Adrenal gland (tissue), 19 donors: ENCODE measurements at places on chromosomes 2 and 18.

GRCh38 chr2:100352521-100352920, 30.2 kb upstream of the LONRF2 start:
- H3K4me3 ChIP-seq = no peak overlapping the region
- no peak overlapping the region for H3K27ac ChIP-seq
- DNase-seq = no peak
- no peaks in the 10 kb centered on the region for H3K36me3 ChIP-seq
- H3K4me1 ChIP-seq = no peaks in the 10 kb centered on the region

DNA sequence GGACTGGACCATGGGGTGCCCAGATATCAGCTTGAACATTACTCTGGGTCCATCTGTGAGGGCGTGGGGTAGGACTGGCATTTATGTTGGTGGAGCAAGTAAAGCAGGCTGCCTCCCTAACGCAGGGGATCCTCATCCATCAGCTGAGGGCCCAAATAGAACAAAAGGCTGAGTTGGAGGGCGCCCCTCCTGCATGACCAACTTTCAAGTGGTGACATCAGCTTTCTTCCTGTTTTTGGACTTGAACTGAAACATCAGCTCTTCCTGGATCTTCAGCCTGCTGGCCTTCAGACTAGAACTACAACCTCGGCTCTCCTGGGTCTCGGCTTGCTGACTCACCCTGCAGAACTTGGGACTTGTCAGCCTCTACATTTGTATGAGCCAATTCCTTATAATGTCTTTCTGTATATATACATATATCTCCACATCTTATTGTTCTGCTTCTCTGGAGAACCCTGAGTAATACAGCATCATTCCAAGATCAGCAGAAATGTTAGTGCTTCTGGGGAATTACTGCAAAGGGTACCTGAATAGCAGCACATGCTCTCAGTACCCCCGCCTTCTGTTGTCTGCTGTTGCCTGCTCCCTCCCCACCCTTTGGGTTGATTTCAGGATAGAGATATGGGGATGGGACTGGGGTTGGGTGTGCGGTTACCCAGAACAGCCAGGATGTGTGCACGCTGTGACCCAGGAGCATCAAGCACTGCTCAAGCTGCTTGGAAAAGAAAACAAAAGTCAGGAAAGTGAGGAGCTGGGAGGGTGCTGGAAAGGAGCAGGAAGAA, 20.0 kb downstream of the TMEM127 start:
- peaks cover 7% of the 10 kb centered on the region for H3K4me1 ChIP-seq
- no peak for DNase-seq
- H3K27ac ChIP-seq = peak overlapping the region; percentile 4
- H3K27me3 ChIP-seq = no peaks in the 10 kb centered on the region
- H3K36me3 ChIP-seq = no peaks in the 10 kb centered on the region

DNA sequence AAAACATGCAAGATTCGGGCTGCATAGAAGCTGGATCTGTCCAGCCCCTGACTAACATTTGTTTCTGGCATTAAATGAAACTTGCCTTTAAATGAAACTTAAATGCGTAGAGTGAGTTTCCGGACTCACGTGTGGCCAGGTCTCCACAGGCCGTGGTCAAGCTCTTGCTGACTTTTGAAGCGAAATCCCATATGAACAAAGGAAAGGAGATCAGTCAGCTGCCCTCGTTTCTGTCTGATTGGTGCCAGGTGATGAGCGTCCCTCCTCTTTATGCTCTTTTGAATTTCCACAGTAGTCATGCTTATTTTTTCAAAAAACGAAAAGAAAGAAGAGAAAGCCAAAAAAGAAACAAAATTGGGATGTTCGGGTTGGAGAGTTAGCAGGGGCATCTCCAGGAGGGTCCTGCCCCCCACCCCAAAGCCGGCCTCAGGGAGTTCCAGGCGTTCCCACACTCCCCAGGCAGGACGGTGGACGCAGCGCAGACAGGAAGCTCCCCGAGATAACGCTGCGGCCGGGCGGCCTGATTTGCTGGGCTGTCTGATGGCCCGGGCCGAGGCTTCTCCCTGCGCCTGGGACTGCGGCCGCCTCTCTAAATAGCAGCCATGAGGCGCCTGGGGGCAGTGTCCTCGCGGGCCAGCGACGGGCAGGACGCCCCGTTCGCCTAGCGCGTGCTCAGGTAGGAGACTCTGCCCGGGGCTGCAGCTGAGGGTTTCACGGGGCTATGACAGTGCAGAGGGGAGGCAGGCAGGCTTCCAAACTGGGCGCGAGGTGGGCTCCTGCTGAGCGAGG, at the start of gene COLEC11:
Gene COLEC11 (plus strand): TSS at position 620 of the 789 bp plus-strand sequence. CDS start 9,229 bp downstream, outside the sequence.
- DNase-seq = peak; percentile 41
- no peaks in the 10 kb centered on the region for H3K36me3 ChIP-seq
- no peaks in the 10 kb centered on the region for H3K4me1 ChIP-seq
- no peak within 1 kb of the TSS for H3K27ac ChIP-seq
- peak within 1 kb of the TSS; percentile 39 for H3K4me3 ChIP-seq

DNA sequence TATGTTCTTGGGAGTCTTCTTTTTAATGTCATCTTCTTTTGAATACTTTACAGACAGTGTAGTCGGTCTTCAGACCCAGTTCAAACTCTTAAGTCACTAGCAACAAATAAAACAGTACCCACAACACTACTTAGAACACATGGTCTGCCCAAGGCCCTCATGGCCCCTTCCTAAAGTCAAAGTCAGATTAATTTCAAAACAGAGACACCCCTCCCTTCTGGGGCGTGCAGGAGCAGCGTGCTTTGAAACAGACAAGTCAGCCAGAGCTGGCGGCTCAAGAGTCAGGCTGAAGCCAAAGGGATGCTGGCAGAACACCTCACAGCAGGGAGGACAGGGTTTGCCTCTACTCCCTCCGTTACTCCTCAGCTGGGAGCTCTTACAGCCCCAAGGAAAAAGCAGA, 77.5 kb downstream of the TFCP2L1 start:
- no peak for DNase-seq
- no peak overlapping the region for H3K27ac ChIP-seq
- no peaks in the 10 kb centered on the region for H3K36me3 ChIP-seq
- no peaks in the 10 kb centered on the region for H3K27me3 ChIP-seq
- H3K4me1 ChIP-seq = no peaks in the 10 kb centered on the region

- no peak for DNase-seq
- H3K27ac ChIP-seq = no peak overlapping the region
- H3K4me3 ChIP-seq = no peak overlapping the region
- no peaks in the 10 kb centered on the region for H3K4me1 ChIP-seq
- H3K27me3 ChIP-seq = no peaks in the 10 kb centered on the region
Observed at GRCh38 chr2:43196768-43197587, 29.4 kb downstream of the ZFP36L2 start.
